ENCODE measurements at places on chromosomes 5 and 9.

- no peak for DNase-seq
These were observed 63.2 kb downstream of the MED27 start for GRCh38 chr9:132016456-132016855.

GRCh38 chr5:100690036-100690560, 154.9 kb downstream of the FAM174A start:
- DNase-seq, result no peak

DNA sequence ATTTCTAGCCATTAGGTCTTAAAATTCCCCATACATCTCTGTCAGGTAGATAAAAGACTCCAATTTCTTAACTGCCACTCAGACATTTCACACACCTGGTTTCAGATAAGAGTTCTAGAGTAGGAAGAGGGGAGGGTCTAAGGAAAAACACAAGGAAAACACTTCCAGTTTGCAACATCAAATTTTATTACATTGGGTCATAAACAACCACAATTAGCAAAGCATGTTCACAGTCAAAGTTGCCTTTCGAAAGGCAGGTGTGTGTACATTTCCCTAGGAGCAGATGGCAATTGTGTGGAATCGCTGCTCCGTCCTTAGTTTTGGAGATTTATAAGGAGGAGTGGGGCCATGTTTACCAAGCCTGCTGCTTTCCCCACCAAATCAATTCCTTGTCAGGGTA, 120.8 kb downstream of the DMRT2 start:
- DNase-seq, result no peak

- no peak for DNase-seq
These were observed 19.9 kb downstream of the SEMA6A start for GRCh38 chr5:116554764-116555163.

DNA sequence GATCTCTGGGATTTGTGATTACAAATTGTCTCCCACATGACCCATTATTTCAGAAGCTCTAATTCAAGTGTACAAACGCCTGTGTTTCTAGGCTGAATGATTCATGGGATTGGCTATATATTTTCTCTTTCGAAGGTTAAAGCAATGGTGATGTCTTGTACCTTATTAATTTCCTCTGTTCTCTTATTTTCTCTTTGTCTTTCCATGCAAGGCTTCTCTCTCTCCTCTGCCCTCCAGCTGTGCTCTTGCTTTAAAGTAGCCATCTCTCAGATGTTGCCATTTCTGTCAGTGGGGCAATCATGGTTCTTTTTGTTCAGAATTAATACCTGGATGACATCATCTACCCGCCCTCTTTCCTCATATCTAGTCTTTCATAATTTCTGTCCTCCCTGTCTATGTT, 184.3 kb upstream of the ATP10B start:
- DNase-seq, result no peak

DNA sequence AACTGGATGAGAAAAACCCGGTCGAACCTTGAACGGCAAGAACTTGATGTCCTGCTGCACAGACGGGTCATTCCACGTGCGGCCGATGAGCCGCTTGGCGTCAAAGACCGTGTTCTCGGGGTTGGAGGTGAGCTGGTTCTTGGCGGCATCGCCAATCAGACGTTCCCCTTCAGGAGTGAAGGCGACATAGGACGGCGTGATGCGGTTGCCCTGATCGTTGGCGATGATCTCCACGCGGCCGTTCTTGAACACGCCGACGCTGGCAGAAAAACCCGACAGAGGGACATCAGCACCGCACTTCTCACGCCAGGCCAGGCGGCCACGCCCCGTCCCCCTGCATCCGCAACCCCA, 519 bp downstream of the HSPA5 start:
- no peak for DNase-seq

DNA sequence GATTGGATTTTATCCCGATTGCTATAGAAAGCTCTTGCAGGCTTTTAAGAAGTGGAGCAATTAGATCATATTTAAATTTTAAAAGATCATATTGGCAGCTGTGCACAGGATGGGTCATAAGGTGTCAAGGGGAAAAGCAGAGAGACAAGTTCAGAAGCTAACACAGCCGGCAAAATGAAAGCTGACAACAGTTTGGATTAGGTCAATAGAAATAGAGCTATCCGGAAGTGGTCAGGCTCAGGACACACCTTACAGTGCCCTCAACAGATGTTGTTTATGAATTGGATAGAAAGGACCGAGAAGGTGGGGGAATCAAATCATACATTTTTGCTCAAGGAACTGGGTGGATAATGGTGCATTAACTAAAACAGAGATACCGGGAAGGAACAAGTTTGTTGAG, 46.3 kb upstream of the MARCHF11 start:
- no peak for DNase-seq

DNA sequence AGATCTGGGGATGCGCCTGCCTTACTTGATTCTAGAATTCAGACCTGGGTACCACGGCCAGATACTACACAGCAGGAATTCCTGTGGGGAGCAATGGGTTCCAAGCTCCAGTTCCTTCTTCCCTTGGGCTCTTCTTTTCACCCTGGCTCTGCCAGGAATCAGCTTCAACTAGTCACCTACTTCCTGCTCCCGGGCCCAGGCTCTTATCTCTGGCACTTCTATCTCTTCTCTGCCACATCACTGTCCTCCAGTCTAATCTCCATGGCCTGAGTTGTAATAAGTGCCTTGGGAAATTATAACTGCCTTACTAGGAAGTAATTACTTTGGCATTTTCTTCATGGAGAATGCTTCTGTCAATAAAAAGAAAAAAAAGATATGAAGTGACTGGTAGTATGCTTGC, 26.2 kb upstream of the SERINC5 start:
- DNase-seq, result no peak

GRCh38 chr5:173493846-173494245, 122.6 kb downstream of the BOD1 start:
- no peak for DNase-seq

DNA sequence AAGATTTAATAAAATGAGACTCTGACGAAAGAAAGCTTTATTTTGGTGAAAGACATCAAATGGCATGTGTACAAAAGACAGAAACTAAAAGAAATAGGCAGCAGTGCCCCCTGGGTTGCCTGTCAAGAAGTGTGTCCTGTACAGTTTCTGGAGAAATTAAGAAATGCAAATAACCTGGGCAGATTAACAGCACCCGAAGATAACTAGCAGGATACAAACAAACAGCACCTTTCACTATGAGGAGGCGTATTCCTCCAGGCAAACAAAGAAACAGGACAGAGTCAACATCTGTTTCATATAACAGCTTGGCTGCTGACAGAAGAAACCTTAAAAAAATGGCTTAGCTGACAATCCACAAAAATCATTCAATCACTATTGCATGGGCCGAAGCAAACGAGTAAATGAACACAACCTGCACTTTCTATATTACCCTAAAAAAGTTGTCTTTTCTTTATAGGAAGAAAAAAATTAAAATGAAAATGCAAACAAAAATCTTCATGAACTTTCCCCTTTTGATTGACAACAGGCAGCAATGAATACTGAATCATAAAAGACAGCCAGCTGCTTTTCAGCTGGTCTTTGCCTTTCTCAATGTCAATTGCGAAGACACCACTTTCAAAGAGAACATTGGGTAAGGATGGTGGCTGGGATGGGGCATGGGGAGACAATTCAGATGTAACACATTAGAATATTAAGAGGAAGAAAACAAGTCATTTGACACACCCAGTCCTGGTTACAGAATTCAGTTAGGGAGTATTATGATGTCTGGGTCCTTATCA, 162.1 kb downstream of the ARL15 start:
- no peak for DNase-seq

GRCh38 chr5:38259062-38259808, 876 bp downstream of the EGFLAM start:
- DNase-seq, result no peak

GRCh38 chr5:53713978-53714666, 153.7 kb downstream of the NDUFS4 start:
- DNase-seq, result no peak

DNA sequence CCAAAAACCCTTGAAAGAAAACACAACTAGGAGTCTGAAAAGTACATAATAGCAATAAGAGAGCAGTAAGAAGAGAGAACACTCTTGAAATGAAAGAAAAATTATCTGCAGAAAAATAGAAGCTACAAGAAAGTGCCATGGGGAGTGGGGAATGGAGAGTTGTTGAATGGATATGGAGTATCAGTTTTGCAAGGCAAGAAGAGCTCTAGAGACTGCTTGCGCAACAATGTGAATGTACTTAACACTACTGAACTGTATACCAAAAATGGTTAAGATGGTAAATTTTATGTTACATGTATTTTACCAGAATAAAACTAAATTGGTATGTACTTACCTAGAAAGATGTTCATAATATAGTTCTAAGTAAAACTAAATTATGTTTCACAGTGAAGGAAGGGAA, 54.8 kb upstream of the RASGRF2 start:
- no peak for DNase-seq

GRCh38 chr9:136560586-136560985, 14.7 kb upstream of the NOTCH1 start:
- DNase-seq, result no peak

- no peak for DNase-seq
These were observed 6.6 kb downstream of the ITK start for GRCh38 chr5:157187046-157187754.

- DNase-seq, result no peak
These were observed 28.9 kb downstream of the ZNF169 start for GRCh38 chr9:94287877-94288513.

DNA sequence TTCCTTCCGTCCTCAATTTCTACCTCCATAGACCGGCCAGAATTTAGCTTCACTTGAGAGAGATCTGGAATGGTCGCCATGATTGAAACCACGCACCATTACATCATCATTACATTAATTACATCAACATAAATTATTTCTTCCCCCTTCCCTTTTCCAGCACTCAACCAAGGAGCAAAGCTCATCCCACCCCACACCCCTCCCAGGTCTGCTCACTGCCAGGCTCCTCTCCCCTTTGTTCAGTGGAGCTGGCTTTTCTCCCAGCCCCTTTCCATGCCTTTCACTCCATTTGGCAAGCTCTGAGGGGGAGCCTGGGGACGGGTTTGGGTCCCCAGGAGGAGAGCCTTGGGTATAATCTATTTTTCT, 8.4 kb downstream of the RACK1 start:
- no peak for DNase-seq

DNA sequence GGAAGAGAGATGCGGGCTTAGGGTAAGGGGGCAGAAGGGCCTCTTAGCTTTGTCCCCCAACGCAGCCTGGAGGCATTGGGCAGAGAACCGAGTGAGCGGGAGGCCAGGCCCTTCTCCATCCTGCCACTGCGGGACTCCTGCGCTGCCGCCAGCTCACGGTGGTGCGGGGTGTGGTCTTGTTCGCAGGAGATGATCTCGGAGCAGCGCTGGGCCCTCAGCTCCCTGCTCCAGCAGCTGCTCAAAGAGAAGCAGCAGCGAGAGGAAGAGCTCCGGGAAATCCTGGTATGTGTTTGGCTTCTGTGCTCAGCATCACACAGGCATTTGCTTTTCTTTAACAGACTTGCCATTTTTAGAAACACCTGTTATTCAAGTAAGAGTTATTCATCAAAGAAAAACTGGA, 41.3 kb downstream of the LRSAM1 start:
- DNase-seq, result no peak

- no peak for DNase-seq
These were observed 40.9 kb downstream of the NMUR2 start for GRCh38 chr5:152364172-152364571.

GRCh38 chr5:158226496-158226895, 367.6 kb upstream of the CLINT1 start:
- no peak for DNase-seq

DNA sequence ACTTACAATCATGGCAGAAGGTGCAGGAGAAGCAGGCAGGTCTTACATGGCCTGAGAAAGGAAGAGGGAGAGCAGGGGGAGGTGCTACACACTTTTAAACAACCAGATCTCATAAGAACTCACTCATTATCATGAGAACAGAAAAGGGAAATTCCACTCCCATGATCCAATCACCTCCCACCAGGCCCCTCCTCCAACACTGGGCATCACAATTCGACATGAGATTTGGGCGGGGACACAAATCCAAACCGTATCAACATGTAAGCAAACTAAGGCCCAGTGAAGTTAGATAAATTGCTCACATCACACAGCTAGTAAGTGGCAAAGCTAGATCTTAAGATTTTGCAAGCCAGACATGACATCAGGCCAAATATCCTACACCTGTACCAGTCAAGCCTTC, 48.3 kb upstream of the RIC1 start:
- no peak for DNase-seq

DNA sequence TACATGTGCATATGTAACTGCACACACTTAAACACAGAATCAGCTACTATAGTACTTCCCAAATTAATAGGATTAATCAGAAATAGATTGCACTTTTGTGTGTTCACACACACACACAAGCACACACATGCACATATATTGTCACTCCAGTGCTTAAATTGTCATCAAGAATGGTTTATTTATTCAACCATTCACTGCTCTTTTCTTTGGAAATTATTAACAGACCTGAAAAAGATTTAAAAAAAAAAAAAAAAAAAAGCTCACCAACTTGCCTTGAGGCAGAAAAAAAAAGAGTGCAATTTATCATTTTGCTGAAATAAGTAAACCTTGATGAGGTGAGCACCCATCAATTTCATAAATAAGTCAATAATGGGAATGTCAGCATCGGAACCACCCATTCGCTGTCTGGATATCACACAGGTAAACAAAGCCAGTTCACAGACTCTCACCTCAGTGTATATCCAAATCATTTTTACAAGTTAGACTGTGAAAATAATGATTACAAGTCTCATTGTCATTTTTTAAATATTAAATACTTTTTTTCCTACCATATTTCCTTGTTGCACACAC, 562.8 kb downstream of the BNC2 start:
- no peak for DNase-seq

- DNase-seq, result no peak
These were observed 126.2 kb downstream of the ADAMTS16 start for GRCh38 chr5:5266297-5266696.

GRCh38 chr5:124342027-124342471, 404.4 kb downstream of the ZNF608 start:
- no peak for DNase-seq

GRCh38 chr9:38374847-38375571, 17.5 kb upstream of the ALDH1B1 start:
- DNase-seq, result no peak

GRCh38 chr9:76658510-76659231, 105.6 kb upstream of the PCA3 start:
- DNase-seq, result no peak

DNA sequence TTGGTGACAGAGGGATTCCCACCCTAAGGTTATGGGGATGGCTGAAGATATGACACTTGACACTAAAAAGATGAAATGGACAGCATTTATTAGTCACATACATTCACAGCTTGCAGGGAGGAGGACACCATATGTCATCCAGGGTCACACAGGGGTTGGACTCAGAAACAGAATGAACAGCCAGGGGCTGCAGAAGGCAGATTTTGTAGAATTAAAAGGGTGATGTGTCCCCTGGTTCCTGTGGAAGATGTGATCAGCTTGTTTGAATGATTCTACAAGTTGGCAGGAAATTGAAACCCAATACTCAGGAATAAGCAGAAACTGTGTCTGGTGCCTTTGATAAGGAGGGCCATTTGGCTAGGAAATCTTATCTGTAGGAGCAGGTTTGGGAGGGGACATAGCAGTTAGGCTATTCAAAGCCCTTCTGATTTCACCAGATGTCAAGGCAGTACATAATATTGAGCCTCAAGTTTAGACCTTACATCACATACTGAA, 102.3 kb upstream of the GRIN3A start:
- no peak for DNase-seq

Data from 8988T (cell line).